ENCODE measurements at places on chromosomes 1 and 21.

GRCh38 chr1:235822685-235823084, 44.0 kb downstream of the LYST start:
- DNase-seq = no peak

- no peak for DNase-seq
These were observed 144.5 kb downstream of the OMA1 start for GRCh38 chr1:58401991-58402390.

- DNase-seq = no peak
These were observed 8.6 kb upstream of the CHI3L2 start for GRCh38 chr1:111218701-111219556.

GRCh38 chr1:1204425-1204920, 1.9 kb downstream of the TNFRSF18 start:
- no peak for DNase-seq

DNA sequence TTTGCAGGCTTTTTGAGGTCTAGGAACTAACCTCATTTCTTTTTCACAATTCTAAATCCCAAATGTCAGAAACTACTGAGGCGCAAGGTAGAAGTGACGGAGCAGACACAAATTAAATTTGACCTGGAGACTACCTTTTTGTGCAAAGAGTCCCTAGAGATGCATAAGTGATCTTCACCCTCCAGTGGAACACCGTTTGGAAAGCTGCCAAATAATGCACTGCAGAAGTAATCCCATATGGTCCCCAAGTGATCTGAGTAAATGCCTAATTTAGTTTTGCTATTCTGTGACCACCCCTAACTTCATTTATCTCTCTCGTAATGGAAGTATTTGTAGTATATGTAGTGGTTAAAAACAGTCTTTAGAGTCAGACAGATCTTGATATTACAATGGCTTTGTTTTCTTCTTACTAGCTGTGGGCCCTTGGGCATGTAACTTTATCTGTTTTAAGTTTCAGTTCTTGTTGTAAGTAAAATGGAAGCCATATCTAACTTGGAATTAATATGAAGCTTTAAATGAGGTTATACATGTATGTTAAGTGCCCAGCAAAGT, 70.4 kb upstream of the IPO9 start:
- no peak for DNase-seq

- DNase-seq = no peak
These were observed 27.2 kb downstream of the HSPG2 start for GRCh38 chr1:21909787-21910503.

DNA sequence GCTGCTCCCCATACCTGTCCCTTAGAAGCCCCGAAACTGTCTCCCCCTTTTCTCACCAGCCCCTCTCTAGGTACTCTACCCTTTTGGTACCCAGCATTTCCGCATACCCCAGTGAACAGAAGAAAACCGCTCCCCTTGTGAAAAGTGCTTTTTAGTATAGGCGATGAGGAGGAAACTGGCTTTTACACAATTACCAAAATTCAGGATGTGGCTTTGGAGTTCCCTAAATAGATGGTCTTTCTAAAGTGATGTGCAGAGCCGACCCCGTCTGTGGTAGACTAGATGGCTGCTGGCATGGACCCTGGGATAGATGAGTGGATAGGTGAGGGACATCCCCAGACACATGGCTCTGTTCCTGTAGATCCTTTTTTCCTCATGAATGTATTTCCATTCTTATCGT, 2.6 kb upstream of the PER3 start:
- DNase-seq = no peak

DNA sequence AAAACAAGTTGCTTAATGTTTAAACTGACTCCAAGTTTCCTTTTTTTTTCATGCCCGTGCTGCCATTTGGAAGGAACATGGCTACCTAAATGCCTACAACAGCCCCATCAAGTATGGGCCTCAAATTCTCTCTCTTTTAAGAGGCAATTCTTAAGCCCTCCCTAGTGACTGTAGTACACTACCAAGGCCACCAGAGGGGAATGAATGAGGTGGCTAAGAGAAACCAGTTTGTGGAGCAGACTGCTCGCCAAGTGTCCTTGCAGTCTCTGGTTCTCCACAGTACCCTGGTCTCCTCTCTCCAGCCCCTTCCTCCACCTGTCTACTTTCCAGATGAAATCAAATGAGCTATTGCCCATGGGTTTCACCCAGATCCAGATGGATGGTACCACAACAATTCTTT, 1809.6 kb downstream of the BRINP3 start:
- no peak for DNase-seq

DNA sequence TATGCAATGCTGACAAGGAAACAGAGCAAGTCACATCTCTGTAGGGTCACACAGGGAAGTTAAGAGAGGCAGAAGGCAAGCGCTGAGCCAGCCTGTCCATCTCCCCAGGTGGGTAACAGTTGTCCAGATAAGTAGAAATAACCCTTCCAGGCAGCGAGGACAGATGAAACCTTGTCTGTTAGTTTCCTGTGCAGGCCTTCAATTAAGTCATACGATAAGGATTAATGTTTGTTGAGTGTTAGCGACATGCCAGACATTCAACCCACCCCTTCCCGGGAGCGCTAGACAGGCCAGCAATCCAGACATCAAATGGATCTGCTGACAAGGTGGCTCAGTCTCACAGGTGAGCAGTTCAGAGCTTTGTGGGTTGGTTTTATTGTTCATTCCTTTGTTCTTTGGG, 221.5 kb upstream of the FMN2 start:
- no peak for DNase-seq

GRCh38 chr1:63626222-63626621, 33.0 kb downstream of the PGM1 start:
- DNase-seq = no peak

- DNase-seq = no peak
These were observed 76.6 kb upstream of the SELENON start for GRCh38 chr1:25723250-25723880.

DNA sequence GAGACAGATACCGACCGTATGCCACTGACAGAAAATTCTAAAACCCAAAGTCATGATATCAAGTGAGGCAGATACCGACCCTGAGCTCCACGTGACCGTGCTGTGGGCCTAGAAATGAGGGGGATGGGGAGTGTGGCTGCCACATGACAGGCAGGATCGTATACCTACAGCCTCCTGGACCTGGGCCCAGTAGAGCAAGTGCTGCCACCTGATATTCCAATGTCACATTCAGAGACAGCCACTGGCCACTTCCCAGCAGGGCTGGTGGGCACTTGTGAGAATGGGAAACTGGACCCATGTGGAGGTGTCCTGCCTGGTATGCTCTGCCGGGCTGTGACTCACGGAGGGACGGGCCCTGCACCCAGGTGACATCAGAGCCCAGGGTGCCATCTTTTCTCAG, 44.6 kb upstream of the CLDN14 start:
- no peak for DNase-seq

DNA sequence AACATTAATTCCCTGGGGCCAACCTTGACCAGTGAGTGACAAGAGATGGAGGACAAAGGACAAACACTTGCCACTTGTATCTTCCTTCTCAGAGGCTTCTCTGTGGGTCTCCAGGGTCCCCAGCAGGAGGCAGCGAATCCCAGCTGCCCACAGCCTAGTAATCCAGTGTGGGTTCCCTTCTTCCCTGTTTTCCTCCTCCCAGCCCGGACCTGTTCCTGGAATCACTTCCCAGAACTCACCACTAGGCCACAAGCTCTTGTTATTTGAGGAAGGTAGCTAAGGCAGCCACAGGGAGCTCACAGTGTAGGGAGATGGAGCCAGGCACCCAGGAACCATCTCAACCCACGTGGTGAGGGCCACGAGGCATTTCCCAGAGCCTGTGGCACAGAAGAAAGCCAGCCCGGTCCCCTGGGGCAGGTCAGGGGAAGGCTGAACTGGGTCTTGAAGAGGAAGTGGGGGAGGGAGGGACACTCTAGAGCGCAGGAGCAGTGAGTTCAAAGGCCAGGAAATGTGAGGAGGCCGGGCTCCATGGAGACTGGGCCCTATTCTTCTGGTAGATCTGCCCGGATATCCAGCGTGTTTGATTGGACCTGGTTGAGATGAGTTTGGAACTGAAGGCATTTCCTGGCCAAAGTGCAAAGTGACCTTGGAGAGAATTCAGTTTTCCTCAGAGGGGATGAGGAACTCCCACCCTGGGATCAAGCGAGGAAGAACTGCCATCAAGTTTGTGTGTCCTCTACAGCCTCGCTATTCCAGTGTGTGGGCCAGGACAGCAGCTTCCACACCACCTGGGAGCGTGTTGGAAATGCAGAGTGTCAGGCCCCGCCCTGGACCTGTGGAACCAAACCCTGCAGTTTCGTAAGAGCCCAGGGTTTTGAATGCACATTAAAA, 20.3 kb upstream of the C2CD2 start:
- peak; percentile 77 for DNase-seq

DNA sequence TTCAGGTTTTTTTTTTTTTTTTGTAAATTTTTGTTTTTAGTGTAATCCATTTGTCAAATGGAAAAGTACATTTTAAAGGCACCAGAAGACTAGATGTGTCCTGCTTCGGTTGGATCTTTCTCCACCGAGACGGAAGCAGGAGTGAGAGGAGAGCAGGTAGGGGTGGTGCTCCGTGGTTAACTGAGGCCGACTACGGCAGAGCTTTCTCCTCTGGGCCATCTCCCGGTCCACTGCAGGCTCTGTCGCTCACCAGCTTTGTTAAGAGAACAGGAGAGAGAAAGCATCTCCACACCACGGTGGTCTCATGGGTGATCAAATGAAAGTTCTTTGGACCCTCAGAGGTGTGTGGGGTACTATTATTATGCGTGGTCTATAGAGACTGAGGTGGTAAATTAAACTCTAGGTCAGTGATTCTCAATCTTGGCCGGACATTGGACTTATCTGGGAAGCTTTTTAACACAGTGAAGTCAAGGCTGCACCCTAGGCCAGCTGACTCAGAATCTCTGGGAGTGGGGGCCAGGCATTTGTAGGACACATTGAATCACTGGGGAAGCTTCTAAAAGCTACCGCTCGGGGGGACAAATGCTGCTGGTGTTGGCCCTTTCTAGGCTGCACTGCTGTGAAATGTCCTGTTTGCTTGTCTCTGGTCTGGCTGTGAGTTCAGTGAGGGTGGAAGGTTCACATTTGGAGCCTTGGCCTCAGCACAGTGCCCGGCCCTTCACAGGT, 25.0 kb downstream of the ABCA4 start:
- DNase-seq = no peak

DNA sequence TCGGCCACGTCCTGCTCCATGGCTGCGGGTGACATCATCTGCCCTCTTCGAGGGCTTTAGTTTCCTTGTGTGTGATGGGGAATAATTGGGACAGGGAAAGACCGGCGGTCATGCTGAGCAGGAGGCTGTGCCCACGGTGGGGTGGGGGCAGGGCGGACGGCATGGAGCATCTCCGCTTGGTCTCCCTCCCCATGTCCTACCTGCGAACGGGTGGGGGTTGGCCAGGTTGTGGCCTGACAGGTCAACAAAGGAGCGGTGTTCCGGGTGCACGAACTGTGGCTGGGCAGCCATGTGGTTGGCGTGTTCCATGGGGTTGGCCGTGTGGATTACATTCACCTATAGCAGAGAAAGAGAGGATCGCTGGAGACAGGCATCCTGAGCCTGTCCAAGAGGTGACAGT, 80.0 kb downstream of the PIK3CD start:
- DNase-seq = no peak

DNA sequence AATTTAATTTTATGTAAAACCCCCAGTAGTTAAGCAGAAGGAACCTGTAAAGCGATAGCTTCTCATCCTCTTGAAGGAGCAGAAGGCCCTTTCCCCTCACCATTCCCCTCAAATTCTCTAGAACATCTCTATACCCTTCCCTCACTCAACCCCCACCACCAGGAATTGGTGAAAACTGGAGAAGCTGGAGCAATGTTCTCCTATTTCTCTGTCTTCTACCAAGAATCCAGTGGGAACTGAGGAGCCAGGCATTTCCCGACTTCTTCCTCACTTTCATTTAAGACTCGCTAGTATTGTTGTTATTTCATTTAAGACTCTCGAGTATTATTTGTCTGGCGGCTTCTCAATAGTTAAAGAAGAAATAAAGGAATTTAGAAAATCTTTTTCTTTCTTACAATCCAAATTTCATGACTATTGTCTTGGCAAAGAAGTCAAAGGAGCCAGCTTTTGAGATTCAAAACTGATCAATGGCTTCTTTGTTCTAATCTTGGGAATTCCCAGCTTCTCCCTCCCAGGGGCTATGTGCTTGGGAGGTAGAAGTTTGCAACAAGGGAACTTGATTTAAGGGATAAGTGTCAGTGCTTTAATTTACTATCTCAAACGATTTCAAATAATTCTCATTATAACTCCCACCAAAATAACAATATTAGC, 253.3 kb upstream of the ADGRL2 start:
- DNase-seq = no peak

- DNase-seq = no peak
These were observed 68.3 kb downstream of the PRRX1 start for GRCh38 chr1:170732252-170732588.

DNA sequence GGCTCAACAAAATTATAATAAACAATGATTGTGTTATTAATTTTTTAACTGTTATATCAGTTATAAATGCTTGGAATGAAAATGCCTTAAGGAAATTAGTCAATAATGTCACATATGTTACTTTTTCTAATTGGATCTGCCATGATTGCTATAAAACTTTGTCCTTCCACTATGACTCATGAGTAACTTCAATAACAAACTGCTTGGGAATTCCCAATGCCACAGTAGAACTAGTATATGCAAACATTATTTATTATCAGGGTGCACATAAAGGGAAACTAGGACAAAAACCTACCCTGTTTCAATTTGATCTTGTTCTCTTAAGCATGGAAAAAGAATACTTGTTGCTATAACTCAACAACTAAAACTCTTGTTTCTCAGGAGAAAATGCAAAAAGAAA, 59.1 kb upstream of the PDC start:
- no peak for DNase-seq

- DNase-seq = no peak
These were observed 21.5 kb downstream of the TUT4 start for GRCh38 chr1:52531249-52531872.

GRCh38 chr21:19987671-19988070, 1010.5 kb upstream of the NCAM2 start:
- DNase-seq = no peak

DNA sequence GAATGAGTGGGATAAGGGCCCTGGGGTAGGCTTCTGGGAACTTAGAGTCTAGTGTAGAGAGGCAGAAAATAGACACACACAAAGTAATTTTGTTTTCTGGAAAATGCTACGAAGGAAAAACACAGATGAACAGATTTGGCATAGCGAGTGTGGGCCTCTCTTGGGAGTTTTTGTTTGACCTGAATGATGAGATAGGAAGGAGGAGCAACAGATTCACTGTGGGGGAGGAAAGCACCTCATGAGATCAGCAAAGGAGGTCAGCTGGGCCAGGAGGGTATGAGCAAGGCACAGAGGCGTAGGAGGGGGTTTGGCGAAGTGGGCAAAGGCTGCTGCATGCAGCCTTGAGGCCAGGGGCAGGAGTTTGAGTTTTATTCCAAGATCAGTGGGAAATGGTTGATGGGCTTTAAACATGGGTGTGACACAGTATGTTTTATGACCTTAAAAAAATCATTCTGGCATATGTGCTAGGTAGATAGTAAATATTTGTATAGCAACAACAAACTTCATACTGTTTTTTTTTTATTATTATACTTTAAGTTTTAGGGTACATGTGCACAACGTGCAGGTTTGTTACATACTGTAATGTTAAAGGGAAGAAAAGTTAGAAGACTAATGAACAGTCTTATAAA, 57.9 kb downstream of the FGGY start:
- no peak for DNase-seq
